ENCODE measurements at places on chromosomes 12 and 14.

GRCh38 chr12:25197608-25198007 lies 2.6 kb downstream of the ETFRF1 start:
- DNase-seq, result no peak

GRCh38 chr12:10101042-10101579 lies 2.3 kb upstream of the CLEC1A start:
- no peak for DNase-seq

- no peak for DNase-seq
Measured at GRCh38 chr12:32843528-32844095, 53.0 kb downstream of the PKP2 start.

DNA sequence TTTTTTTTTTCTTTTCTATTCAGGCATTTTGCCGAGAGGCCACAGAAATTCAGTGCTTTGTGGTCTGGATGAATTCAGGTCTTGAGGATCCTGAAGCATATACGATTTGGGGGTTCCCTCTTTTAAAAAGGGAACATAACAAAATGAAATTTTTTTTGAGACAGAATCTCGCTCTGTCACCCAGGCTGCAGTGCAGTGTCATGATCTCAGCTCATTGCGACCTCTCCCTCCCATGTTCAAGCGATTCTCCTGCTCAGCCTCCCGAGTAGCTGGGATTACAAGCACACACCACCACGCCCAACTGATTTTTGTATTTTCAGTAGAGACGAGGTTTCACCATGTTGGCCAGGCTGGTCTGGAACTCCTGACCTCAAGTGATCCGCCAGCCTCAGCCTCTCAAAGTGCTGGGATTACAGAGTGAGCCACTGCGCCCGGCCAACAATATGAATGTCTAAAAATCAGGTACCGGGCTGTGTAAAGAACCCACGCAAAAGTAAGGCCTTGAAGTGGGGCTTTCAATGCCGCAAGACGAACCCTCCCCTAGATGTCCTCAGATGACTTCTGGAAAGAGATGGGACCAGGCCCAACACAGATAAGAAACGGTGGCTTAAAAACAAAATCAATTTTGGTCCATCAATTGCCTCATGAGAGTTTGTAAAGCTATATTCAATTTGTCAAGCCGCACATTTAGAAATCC lies 30.0 kb downstream of the TESC start:
- no peak for DNase-seq

DNA sequence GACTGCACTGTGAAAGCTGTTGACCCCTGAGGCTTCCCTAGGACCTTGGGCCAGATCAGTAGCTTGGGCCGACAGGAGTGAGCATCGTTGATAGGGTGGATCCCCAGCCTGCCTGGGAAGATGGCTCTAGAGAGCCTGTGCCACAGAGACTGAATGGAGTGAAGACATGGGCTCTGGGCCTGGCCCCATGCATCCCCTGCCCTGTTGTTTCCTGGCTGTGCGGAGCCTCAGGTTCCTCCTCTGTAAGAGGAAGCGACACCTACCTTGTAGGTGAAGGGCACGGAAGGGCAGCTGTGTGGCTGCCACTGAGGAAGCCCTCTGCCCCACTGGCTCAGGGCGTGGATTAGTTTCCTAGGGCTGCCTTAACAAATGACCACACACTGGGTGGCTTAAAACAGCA lies 23.9 kb downstream of the PLEKHG3 start:
- no peak for DNase-seq

GRCh38 chr14:61517911-61518384 lies 177.4 kb upstream of the HIF1A start:
- DNase-seq, result no peak

DNA sequence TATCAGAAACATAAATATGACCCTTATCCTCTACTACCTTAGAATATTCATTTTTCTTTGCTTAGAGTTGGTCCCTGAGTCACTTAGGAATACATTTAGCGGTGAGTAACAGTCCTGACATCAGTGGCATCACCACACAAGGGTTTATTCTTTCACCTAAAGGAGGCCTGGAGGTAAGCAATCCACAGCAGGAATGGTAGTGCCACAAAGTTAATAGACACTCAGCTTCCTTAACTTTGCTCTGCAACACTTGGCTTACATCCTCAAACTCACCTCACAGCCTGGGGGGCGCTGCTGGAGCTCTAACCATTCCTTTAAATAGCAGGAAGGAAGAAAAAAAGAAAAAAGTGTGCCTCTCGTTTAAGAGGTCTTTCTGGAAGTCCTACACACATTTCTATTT lies 29.1 kb downstream of the BBOF1 start:
- DNase-seq, result no peak

DNA sequence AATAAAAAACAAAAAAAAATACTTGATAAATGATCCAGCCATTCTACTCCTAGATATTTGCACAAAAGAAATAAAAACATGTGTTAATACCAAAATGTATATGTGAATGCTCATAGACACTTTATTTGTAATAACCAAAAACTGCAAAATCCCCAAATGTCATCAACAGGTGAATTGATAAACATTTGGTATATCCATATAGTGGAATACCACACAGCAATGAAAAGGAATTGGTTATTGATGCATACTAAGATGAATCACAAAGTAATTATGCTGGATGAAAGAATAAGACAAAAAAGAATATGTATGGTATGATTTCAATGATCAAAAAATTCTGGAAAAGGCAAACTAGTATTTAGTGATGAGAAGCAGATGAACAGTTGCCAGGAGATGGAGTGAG lies 124.7 kb upstream of the VASH1 start:
- DNase-seq, result no peak

GRCh38 chr12:128724468-128725046 lies 99.2 kb downstream of the SLC15A4 start:
- DNase-seq, result no peak

DNA sequence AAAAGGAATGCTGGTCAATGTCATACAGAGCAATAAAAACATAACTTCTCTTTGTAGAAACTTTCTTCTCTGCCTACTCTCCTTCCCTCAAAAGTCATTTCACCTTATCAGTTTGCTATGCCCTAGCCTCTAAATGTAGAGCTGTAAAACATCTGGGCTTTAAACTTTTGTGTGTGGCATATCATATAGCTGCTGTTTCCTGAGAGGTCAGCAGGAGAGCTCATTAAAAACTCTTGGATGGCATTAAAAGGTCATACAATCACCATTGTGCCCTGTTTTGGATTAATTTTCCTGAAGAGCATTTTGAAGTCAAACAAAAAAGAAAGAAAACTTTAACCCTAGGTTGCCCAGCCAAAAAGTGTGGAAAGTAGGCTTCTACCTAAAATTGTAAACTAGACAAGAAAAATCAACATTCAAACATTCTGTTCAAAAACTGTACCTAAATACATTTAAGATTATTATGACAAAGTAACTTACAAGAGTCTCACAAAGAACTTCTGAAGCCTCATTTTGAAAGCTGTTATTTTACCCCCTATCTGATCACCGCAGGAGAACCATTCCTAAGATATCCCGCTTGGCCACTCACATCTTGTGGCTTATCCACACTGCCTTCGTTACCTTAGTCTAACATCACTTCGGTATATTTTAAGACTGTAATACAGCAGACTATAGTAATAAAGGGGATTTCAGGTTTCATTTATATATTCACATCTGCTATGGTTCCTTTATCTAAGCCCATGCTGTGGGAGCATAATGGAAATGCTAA lies 38.1 kb downstream of the TXNDC16 start:
- DNase-seq, result no peak

DNA sequence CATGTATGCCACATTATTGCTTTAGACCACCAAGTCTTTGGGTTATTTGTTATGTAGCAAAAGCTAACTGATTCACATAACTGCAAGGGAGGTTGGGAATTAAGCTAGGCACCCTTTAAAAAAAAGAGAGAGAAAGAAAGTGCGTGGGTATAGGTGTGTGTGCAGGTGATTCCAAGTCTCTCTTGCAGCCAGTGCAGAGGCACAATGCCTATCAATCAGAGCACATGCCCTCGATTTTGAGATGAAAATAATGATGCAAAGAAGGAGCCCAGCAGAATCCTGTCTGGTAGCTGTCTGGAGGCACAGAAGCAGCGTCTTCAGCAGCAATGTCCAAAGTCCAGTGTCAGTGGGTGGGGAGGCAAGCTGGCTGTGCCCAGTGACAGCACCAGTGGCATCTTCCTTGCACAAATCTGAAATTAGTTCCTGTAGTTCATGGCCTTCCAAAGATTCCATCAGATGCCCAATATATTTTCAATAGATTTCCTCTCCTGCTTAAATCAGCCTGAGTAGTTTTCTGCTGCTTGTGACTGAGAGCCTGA lies 62.4 kb upstream of the TBPL2 start:
- DNase-seq, result no peak

- DNase-seq, result no peak
Measured at GRCh38 chr12:128286970-128287369, 20.0 kb downstream of the TMEM132C start.

- peak; percentile 5 for DNase-seq
Measured at GRCh38 chr12:5648692-5649359, 216.9 kb downstream of the NTF3 start.

- DNase-seq, result no peak
Measured at GRCh38 chr12:108310489-108310888, 28.6 kb downstream of the CMKLR1 start.

DNA sequence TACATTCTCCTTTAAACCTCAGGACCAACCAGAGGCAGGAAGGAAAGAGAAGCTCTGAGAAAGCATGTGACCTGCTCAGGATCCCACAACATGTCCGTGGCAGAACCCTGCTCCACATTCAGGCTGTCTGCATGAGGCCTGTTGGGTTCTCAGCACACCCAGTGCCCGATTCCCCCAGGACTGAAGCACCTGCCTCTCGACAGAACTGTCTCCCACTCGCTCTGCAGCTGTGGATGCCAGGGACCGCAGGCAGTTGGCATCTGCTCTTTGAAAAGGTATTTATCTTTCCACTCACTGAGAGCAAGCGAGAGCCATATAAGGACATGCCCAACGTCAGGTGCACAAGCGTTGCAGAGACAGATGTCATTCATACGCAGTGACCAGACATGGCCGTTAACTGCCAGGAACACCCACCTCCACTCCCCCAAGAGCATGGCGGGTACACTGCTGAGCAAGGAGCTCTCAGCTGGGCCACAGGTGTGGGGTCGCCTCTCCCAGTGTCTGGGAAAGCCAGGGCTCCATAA lies 18.9 kb downstream of the PITPNM2 start:
- peak; percentile 71 for DNase-seq

- no peak for DNase-seq
Measured at GRCh38 chr14:94110552-94111181, at the start of gene IFI27. IFI27 (plus strand) TSS chr14:94110736.

GRCh38 chr14:103073876-103074728 lies 9.9 kb upstream of the LBHD2 start:
- no peak for DNase-seq

DNA sequence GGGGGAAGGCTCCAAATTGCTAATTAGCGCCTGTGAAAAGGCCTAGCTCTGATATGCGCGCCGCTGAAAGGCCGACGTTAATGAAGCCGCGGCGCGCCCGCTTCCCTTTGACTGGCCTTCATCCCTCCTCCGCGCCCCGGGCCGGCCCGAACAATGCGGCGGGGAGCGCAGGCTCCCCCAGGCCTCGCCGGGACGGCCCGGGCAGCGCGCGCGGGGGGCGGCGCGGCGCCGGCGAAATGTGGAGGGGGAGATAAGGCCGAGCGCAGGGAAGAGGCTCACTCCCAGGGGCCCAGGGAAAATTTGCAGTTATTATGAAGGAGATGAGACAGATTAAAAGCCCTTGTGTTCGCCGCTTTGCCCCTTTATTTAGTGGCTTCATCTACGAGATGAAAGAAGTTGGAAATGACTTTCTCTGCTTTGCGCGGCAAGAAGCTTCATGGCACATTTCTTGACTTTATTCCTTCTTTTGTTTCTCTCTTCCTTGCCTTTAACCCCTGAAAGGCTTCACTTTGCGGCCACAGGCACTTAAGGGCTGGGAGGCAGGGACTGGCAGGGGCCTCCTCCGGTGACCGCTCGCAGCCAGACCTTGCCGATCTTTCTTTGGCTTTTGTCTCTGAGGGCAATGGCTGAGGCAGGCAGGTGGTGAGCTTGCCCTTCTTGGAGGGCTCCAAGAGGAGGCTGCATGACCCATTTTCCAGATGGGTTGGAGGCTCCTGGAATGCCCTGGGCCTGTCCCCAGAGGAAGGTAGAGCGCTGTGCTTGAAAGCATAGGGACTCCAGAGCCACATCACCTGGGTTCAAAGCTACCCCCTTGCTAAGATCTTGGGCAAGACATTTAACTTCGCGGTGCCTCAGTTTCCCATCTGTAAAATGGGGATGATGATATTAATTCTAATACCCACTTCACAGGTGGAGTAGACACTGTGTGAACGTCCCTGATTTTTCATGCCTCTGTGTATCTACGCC lies 12.7 kb upstream of the GPATCH2L start:
- DNase-seq, result no peak

GRCh38 chr12:8499616-8500015 lies 13.7 kb upstream of the CLEC4D start:
- DNase-seq, result no peak

GRCh38 chr12:11581179-11581755 lies 68.2 kb upstream of the ETV6 start:
- peak; percentile 87 for DNase-seq

DNA sequence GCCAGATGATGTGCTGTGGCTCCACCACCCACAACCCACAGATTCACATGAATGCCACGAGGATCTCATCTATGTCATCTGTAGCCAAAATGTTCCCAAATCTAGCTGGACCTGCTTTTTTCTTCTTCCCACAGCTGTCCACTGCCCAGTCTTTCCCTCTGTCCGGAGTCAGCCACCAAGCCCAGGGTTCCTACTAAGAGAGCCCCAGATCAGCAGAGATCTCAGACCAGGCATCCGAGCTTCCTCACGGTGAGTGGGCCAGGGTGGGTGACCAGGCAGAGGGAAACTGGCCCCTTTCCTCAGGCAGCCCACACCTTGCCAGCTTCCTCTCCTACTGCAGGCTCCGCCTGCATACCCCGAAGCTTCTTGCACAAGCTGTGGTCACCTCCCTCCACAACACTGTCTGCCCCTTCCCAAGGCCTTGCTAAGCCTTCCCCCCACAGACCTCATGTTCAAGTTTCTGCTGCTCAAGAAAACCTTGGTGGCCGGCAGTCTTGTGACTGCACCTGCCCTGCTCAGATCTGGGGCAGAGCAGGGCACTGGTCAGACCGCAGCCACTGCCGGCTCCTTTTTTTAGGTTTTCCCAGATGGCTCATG lies 81.4 kb downstream of the ACTN1 start:
- DNase-seq, result no peak

DNA sequence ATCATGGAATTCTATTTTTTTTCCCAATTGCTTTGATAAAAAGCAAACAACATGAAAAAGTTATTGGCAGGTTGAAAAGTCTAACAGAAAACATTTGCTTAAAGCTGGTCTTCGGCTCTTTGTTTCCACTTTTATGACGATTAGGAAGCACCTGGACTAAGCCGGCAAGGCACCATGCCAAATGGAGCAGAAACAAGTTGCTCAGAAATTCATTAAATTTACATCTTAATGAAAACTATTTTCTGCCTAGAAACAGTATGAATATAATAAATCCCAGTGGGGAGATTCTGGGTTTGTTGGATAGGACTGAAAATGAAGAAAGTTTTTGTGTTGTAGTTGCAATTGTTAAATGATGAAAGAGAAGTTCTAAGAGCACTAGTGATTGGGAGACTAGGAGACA lies 51.4 kb upstream of the OR9K2 start:
- no peak for DNase-seq

GRCh38 chr14:26265170-26265685 lies 332.6 kb downstream of the NOVA1 start:
- DNase-seq, result no peak

All from activated CD8-positive, alpha-beta T cell treated with anti-CD3 and anti-CD28 coated beads for 36 hours (primary cell).